Stimulated activated CD8-positive, alpha-beta memory T cell treated with anti-CD3 and anti-CD28 coated beads, Interleukin-15, amount 100 ng/mL, for 1 hour (primary cell): ENCODE measurements at places on chromosomes 7 and 10.

- no peak for DNase-seq
Observed at GRCh38 chr7:94907811-94908322, 473 bp downstream of the PPP1R9A start.

GRCh38 chr10:72260976-72261783 lies 12.5 kb upstream of the DDIT4 start:
- DNase-seq = no peak

DNA sequence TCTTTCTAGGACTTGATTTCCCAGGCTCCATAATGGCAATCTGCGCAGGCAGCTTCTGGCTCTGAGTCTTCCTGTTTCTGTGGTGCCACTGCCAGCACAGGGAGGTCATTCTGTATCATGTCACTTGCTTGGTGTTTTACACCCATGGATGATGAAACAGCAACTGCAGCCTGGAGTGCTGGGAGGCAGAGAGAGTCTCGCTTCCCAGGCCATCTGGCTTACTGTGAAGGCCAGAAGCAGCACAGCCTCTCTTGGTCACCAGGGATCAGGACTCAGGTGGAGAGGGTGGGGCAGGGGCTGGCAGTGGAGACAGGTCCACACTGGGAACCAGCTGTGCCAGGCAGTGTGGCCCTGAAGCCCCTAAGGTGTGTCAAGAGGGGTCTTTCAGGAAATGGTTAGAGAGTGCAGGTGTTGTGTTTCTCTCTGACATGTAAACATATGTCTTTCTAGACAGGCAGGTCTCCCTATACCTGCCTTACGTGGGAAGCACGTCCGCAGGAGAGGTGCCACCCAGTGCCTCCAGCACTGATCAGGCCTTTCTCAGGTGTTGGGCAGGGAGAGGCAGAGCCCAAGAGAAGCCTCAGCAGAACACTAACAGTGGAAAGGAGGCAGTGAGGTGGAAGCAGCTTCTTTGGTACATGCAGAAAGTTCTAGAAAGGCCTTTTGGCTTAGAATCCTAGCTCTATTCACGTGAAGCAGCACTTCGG lies 71.4 kb downstream of the INSIG1 start:
- no peak for DNase-seq

GRCh38 chr7:12648704-12649261 lies 38.6 kb upstream of the ARL4A start:
- DNase-seq = no peak

DNA sequence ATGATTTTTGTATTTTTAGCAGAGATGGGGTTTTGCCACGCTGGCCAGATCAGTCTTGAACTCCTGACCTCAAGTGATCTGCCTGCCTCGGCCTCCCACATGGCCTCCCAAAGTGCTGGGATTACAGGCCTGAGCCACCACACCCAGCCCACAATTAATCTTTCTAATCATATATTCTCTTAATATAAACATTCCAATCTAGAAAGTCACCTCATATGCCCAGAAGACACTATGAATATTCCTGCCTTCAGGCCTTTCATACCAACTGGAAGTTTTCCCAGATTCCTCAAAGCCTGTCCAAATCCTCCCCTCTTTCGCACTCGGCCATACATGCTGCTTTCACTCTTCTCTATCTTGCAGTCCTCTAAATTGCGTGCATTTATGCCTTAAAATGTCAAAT lies 32.6 kb downstream of the PDZD8 start:
- DNase-seq = no peak

DNA sequence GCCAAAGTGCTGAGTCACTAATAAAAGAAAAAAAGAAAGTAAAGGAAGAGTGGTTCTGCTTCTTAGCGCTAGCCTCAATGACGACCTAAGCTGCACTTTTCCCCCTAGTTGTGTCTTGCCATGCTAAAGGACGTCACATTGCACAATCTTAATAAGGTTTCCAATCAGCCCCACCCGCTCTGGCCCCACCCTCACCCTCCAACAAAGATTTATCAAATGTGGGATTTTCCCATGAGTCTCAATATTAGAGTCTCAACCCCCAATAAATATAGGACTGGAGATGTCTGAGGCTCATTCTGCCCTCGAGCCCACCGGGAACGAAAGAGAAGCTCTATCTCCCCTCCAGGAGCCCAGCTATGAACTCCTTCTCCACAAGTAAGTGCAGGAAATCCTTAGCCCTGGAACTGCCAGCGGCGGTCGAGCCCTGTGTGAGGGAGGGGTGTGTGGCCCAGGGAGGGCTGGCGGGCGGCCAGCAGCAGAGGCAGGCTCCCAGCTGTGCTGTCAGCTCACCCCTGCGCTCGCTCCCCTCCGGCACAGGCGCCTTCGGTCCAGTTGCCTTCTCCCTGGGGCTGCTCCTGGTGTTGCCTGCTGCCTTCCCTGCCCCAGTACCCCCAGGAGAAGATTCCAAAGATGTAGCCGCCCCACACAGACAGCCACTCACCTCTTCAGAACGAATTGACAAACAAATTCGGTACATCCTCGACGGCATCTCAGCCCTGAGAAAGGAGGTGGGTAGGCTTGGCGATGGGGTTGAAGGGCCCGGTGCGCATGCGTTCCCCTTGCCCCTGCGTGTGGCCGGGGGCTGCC lies at the start of gene IL6:
TSS of gene IL6 (plus strand) at position 294 of the 807 bp plus-strand sequence. CDS start at position 357, 63 bp downstream.
- no peak for DNase-seq

DNA sequence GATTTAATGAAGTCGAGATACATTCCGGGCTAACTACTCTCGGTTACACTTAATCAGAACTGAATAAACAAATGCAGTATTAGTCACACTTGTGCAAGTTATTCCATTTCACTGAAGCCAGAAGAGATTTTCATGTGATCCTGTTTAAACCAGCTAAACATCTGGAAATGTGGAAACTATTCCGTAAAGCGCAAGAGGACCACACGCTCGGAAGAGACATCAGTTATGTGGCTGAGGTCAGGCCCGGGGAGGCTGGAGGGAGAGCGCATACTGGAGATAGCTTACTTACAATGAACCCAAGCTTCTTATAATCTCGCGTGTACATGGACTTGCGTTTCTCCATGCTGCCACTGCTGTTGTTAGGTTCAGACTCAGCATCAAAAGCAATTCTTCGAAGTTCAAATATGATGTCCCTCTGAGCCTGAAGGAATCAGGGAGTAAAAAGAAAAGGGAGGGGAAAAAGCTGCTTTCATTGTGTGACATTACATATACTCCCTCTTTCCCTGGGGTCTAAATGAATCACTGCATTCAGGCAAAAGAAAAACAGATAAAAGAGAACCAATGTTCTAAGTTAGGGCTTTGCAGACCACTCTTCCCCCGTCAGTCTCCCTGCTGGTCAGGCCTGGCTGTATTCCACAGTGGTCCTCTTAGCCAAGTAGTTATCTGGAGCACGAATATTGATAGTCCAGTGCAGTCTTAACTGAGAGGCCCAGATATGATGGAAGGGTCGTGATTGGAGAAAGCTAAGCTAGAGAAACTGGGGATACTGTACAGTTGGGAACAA lies 237.4 kb downstream of the ELMO1 start:
- DNase-seq = no peak

- no peak for DNase-seq
Observed at GRCh38 chr10:17989908-17990767, 38.4 kb downstream of the SLC39A12 start.

GRCh38 chr10:98303569-98303968 lies 35.6 kb upstream of the LOXL4 start:
- DNase-seq = no peak

GRCh38 chr7:72217151-72217550 lies 195.0 kb downstream of the CALN1 start:
- DNase-seq = no peak

DNA sequence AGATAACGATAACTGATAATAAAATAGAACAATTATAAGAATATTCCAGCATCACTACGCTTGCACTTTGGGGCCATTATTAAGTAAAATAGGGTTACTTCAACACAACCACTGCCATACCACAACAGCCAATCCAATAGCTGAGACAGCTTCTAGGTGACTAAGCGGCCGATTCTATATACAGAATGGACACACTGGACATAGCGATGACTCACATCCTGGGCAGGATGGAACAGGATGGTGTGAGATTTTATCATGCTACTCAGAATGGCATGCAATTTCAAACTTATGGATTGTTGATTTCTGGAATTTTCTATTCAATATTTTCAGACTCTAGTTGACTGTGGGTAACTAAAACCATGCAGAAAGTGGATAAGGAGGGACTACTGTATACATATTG lies 920.9 kb downstream of the LRMDA start:
- no peak for DNase-seq

- DNase-seq = no peak
Observed at GRCh38 chr7:30352169-30352568, 67.8 kb downstream of the ZNRF2 start.

DNA sequence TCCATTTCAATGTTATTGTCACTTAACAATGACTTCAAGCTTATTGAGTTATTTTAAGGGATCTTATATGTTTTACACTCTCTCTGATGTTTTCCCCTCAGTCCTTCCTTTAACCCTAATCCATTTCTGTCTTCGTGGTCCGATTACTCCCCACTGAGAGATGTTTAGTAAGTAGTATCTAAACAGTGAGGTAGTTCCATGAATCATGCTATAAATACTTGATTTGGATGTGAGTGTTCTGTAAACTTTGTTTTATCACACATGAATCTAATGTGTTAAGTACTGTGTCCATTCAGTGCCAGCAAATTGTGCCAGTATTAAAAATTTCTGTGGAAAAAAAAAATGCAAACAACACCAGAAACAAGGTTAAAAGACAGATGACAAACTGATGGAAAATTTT lies 18.6 kb downstream of the RPP30 start:
- DNase-seq = no peak

GRCh38 chr10:22625516-22626290 lies 88.7 kb downstream of the PIP4K2A start:
- no peak for DNase-seq

GRCh38 chr10:86753051-86753450 lies 3.4 kb upstream of the BMPR1A start:
- no peak for DNase-seq
